AG20443 (cell line): ENCODE measurements at places on chromosomes 12 and 14.

DNA sequence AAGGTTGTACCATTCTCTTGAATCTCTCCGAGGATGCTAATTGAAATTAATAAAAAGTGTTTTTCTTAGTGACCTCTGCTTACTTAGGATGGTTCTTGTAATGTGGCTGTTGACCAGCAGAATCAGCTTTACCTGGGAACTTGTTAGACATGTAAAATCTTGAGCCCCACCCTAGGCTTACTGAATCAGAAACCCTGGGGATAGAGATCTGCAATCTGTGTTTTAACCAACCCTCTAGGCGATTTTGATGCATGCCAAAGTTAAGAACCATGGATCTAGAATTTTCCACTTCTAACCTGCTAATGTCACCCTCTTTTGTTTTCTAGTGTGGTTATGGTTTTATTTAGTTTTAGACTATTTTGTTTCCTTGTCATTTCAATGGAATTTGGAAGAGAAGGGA is 6.5 kb downstream of the NUBPL start:
- DNase-seq, result no peak

GRCh38 chr12:70094467-70094866 is 148.8 kb upstream of the CNOT2 start:
- DNase-seq, result no peak

DNA sequence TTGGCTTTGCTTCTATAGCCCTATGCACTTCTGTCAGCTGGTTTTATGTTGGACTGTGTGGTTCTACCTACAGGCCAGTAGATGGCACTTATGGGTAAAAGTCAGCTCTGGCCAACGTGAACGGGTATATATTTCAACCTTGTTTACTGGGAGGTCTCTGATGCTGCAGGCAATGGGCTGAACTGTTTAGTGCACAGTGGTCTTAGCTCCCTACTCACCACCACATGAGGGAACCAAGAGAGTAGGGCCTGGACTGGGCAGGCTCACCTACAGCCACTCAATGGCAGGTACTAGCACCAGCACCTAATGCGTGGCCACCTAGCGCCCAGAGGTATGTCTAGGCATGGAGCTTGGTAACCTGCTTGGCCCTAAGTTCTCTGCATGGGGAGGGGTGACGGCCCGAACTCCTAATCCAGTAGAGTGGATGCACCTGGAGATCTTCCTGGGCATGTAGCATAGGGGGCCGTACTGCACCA is 481.8 kb downstream of the TMEM117 start:
- peak; percentile 25 for DNase-seq

- no peak for DNase-seq
Measured at GRCh38 chr14:24121210-24121609, 6.5 kb upstream of the NRL start.

DNA sequence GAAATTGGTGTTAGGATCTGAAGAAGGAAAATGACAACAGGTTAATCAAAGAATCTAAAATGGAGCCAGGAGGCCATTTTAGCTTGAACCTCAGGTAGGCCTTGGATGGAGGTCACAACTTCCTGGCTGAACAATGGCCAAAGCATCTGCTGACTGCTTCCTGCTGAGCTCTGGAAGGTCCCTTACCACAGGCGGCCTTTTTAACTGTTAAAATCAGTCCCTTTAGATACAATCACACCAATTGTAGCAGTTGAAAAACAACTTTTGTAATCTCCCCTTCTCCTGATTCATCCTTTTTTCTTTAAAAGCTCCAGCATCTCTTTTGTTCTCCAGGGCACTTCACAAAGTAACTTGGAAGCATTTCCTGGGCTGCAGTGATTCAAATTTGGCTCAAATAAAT is 388.8 kb downstream of the PDZRN4 start:
- no peak for DNase-seq

GRCh38 chr12:98465950-98466602 is 49.3 kb upstream of the TMPO start:
- no peak for DNase-seq

DNA sequence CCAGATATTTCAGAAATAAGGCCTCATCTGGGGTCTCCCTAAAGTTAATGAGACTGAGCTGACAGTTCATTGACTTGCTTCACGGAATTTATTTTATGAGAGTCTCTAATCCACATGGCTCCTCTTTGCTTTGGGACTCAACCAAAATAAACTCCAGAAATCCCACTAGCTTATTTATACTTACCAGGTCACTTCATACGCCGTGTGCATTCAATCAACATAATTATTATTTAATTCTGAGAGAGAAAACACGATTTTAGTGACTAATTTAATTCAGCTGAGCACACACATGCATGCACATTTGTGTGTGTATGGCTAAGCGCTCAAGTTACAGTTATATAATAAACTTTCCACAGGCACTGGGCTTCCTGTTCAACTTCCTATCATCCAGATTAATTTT is 333.4 kb upstream of the CCDC196 start:
- DNase-seq, result no peak
